ENCODE measurements at places on chromosomes 12 and 14.
A peak's percentile ranks its signal among the peaks of the same experiment; 100 is the strongest.

- no peak for DNase-seq
Measured at GRCh38 chr12:94498073-94498472, 38.4 kb upstream of the CEP83 start.

DNA sequence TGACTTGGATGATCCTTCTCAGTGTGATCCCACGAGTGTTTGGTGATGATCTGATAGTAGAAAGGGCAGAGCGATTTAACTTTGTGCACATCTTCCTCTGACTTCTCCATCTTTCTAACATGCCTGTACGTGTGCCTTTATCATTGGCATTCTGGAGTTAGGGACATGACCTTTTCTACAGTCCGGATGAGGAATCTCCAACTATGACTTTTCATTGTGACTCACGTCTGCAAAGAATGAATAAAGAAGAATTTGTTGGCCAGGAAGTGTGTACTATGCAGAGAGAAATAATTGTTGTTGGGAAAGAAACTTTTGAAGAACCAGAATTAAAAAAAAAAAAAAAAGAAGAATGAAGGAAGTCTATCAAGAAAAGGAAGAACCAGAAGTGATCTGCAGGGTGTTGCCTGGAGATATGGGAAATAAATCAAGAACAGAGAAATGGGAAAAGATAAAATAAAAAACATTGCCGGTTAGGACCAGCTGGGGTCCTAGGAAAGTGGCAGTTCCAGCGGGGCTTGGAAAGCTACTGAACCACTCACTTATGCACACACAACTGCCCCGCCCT lies 25.3 kb downstream of the PPFIBP1 start:
- no peak for DNase-seq

DNA sequence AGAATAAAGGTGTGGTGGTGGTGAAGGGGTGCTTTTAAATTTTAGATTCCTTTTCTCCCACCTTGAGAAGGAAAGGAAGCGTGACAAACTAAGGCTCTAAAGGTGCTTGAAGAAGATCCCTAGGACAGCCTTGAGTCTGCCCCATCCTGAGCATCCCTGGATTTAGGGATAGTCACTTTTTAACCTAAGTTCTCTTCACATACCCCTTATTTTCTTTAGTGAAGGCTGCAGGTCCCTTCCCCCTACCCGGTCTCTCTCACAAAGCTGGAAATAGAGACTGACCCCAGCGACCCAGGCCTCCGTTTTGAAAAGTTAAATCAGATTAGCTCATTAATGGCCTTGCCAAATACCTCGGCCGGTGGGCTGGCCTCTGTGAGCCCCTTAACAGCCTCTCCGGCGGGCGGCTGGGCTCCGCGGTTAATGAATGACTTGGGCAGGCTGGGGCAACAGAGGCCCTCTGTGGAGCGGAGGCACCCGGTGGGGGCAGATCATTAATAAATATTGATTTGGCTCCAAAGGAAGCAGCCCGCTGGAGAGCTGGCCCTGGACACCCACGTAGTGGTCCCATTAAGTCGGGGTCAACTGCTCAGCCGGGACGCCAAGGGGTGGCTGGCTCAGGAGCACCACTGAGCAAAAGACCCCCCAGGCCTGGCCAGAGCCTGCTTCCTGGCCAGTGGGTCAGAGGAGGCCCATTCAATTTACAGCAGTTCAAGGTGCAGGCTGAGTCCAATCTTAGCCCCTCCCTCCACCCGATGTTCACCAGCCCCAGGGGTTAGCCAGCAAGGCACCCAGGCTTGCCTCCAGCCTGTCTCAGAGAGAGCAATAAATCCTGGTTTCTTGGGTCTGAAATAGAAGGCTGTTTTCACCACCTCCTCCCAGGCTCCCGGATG lies 31.8 kb downstream of the PAH start:
- no peak for DNase-seq

DNA sequence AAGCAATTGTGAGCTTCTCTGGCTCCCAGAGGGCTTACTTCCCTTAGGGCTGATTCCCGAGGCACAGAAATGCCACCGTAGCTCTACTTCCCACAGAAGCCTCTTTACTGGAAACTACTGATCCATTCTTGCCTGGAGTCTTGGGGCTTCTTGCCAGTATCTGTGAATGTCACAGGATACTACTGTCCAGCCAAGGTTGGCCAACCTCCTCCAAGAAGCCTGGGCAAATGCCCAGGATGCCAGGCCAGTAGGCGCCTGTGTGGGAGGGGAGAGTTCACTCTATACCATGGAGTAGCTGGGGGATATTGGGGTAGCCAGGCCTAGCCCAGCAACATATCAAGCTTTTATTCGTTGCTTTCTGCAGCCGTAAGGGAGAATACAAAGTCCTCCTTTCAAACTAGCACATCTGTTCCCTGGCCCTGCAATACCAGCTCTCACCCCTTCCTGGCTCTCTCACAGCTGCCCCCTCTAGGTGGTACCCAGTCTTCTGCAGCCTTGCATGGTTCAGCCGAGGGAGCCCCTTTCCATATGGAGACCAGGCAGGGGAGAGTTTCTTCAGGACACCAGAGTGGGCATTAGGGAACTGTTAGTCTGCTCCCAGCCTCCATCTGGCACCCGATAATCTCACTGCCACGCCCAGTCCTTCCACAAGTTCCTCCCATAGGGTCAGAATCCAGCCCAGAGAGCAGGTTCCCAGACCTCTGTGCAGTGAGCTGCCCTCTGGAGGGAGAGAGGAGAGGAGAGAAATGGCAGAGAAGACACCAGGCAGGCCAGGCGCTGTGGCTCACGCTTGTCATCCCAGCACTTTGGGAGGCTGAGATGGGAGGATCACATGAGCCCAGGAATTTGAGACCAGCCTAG lies 24.3 kb upstream of the PLEK2 start:
- no peak for DNase-seq

- DNase-seq, result no peak
Measured at GRCh38 chr12:501722-502447, 42.1 kb downstream of the B4GALNT3 start.

DNA sequence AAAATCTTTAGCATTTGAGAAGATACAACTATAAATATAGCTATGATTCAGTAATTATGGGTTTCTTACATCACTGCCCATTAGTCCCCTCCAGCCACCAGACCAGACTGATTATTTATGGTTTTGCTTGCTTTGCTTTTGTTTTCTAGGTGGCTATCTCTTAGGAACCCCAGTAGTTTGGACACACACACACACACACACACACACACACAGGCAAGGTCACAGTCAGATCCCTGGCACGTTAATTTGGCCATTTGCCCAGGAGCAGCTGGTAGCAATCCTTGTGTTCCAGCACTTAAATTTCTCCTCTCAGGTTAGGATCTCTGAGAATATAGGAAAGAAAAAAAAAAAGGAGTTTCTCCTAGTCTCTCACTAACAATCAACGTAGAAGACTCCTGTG lies 90.2 kb upstream of the RESF1 start:
- DNase-seq, result no peak

- DNase-seq, result peak; percentile 49
Measured at GRCh38 chr14:75875958-75876357, 105.8 kb downstream of the TGFB3 start.

DNA sequence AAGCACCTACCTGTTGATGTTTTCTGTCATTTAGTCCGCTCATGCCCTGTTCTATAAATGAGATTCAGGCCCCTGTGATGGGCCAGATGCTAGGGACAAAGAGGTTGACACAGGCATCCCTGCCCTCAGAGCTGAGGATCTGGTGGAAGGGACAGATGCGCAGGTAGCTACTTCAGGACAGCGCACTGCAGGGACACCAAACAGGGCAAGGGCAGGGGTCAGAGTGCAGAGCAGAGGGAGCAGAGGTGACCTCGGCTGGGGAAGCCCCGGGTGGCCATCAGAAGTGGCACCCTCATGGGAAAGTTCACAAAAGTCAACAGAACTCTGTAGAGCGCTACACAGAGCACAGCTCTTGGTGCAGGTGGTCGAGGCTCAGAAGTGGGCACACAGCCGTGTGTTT lies 5.6 kb upstream of the PNMA1 start:
- DNase-seq, result no peak

GRCh38 chr12:63752283-63752682 lies 27.4 kb upstream of the RXYLT1 start:
- DNase-seq, result no peak

GRCh38 chr14:49427117-49427516 lies 159.1 kb downstream of the RPS29 start:
- no peak for DNase-seq

DNA sequence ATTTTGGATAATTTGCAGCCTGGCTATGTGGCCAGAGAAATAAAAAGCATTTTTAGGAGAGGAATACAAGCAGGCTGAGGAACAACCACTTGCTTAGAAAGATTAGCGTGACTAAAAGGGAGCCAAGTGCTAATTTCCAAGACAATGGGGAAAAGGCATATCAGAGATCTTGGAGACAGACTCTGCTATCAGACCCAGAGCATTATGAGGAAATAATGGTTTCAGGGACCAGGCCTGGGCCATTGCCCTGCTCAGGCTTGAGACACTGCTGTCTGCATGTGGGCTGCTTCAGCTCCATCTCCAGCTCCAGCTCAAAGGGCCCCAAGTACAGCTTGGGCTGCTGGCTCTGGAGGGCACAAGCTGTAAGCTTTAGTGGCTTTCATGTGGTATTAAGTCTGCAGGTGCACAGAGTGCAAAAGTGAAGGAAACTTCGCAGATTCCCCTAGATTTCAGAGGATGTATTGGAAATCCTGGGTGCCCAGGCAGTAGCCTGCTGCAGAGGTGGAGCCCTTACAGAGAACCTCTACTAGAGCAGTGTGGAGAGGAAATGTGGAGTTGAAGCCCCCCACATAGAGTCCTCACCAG lies 449.2 kb downstream of the ZFP36L1 start:
- DNase-seq, result no peak

- DNase-seq, result no peak
Measured at GRCh38 chr12:112808156-112808555, 16.6 kb downstream of the RPH3A start.

- no peak for DNase-seq
Measured at GRCh38 chr14:21070610-21071224, 613 bp downstream of the ARHGEF40 start.

DNA sequence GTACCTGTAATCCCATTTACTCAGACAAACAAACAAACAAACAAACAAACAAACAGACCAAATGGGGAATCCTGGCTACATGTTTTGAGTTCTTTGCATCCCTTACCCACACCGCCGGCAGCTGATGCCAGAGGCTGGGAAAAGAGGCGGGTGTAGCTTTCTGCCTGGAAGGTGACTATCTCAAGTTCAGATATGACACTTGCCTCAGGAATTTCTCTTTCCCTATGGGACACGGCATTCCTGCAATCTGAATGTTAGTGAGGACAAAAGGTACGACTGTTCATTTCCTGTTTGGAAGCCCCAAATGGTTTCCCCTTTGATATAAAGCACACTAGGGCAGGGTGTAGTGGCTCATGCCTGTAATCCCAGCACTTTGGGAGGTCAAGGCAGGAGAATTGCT lies 2.9 kb downstream of the MYL2 start:
- no peak for DNase-seq

GRCh38 chr14:30225176-30225575 lies 297.5 kb upstream of the PRKD1 start:
- DNase-seq, result no peak

DNA sequence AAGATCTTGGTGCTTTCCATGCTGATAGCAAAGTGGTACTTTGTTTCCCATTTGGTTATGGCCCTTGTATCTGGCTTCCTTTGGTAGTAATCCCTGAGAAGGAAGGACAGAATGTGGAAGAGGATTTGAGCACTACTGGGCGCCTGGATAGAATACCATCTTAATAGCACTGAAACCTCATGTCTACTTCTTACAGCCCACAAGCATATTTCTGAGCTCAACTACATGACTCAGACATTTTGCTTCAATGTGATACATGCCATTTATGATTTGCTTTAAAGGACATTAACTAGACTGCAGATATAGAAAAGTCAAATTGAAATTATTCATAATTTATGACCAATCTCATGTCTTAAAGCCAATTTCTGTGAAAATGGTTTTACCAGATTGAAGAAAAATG lies 80.4 kb downstream of the LIN7A start:
- no peak for DNase-seq

GRCh38 chr12:40989785-40990184 lies 198.3 kb upstream of the PDZRN4 start:
- DNase-seq, result no peak

DNA sequence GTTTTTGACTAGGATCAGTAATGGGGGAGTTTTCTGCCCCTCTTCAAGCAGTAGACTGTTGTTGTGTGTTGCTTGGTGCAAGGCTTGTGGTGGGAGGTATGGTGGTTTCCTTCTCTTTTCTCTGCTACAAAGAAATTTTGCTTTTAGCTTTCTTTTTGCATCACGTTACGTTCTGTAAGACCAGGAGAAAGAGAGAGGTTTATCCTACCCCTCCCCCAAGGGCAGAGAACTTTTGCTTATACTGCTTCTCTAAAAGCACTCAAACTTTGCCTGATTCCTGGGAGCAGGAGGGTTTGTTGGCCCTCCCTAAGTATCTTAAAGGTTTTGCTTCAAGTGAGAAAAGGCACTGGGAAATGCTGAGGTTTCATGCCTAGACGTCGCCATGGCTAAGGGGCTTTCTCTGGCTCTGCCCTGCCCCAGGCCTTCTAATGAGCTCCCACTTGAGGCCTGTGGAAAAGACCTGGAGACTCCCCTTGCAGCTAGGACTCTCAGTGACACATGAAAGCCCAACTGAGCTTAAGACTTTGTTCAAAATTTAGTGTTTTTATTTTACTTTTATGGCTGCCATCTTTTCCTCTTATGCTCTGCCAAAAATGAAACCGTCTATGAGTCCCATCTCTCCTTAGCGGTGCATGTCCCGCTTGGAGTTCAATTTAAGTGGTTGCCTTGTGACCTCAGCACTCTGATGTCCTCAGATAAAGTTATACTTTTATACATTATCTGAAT lies 49.2 kb downstream of the EIF2S3B start:
- DNase-seq, result no peak

DNA sequence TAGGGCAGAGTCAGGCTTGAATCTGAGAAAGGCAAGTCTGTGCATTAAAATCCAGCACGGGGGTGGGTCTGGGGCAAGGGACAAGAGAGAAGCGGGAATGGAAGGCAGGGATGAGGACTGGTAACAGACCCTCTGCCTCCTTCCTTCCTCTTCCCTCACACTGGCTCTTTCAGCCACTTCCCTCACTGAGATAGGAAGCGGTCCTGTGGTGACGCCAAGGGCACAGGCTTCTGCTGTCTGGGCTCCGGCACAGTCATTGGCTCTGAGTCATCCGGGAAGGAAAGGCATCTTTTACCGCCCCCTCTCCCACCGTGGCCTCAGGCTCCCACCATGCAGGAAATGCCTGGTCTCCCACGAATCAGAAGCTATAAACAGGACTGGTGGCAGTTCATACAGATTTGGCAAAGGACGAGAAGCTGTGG lies 70.2 kb downstream of the ETV6 start:
- no peak for DNase-seq

- no peak for DNase-seq
Measured at GRCh38 chr14:84129941-84130340, 1400.0 kb upstream of the FLRT2 start.

DNA sequence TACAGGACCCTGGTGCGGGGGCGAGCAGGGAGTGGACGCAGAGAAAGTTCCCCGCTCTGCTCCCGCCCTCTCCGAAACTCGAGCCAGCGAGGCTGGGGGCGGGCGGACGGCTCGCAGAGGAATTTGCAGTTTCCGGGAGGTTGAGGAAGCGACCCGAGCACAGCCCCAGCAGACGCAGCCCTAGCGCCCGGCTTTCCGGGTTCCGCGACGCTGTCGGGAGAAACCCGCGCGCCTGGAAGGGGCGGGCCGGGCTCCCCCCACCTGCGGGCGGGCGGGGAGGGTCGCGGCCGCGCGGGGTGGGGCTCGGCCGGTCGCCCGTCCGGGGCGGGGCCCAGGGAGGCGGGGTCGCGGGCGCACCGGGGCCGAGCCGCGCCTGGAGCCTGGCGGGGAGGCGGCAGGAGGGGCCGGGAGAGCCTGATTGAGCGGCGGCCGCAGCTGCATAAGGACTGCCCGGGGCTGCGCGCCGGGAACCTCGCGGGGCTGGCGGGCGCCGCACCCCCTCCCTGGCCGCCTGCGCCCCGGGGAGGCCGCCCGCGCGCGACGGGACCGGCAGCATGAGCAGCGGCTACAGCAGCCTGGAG lies at the start of gene RASSF3:
Gene RASSF3, plus strand, starts transcription at position 417 of the 581 bp plus-strand sequence. Its CDS starts 138 bp downstream, at position 555.
- DNase-seq, result no peak

All from GM12864 (cell line).